ENCODE measurements at places on chromosomes 3 and 15.

DNA sequence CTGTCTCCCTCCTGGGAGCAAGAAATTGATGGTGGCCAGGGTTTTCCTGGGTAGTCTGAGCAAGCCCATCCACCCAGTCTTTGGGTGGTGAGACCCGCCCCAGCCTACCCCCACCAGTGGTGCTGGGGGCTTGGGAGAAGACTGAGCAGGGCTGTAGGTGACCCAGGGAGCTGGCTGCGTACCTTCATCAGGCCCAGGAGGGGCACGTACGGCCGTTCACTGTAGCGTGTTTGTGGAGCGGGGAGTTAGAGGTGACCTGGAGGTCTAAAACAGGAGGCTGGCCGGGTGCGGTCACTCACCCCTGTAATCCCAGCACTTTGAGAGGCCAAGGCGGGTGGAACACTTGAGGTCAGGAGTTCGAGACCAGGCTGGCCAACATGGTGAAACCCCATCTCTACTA lies 11.5 kb downstream of the LOXL1 start:
- no peak for DNase-seq

DNA sequence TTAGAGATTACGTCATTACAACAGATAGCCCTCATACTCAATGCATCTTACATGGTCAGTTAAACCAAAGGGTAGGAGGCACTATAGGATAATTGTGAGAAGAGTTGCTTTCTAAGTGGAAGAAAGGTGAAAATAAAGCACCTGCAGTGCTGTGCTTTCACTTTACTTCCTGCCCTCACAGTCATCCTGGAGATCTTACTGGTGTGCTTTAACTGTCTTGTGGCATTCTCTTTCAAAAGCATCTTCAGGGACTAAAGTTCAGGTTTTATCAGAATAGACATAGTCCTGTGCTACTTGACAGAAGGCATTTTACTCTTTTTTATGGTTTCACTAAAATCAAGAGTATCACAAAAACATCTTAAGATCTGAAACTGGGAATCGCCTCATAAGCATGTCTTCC lies 286.6 kb downstream of the ZBTB20 start:
- no peak for DNase-seq

- no peak for DNase-seq
Measured at GRCh38 chr3:151467069-151467468, 6.2 kb upstream of the IGSF10 start.

- no peak for DNase-seq
Measured at GRCh38 chr15:75928680-75929608, 25.3 kb downstream of the FBXO22 start.

DNA sequence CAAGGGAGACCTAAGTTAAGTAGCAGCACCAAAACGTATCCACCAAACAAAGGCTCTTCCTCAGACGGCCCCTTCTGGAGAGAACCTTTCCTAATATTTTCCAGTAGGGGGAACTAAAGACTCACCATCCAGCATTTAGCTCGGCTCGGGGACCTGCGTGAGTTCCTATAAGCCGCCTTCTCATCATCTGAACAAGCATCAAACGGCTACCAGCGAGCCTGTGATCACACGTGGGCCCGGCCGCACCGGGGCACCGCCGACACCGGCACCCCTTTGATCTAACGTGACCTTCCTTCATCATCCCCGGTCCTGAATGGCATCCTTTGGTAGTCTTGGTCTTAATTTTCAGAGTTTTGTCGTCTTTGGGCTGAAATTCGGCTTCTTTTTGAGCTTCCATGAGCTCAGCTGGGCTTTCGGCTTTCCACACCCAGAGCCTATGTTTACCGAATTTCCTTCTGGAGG lies 1.4 kb upstream of the ROBO2 start:
- no peak for DNase-seq
